MV-4-11 (cell line): ENCODE measurements at places on chromosomes 12 and 14.

DNA sequence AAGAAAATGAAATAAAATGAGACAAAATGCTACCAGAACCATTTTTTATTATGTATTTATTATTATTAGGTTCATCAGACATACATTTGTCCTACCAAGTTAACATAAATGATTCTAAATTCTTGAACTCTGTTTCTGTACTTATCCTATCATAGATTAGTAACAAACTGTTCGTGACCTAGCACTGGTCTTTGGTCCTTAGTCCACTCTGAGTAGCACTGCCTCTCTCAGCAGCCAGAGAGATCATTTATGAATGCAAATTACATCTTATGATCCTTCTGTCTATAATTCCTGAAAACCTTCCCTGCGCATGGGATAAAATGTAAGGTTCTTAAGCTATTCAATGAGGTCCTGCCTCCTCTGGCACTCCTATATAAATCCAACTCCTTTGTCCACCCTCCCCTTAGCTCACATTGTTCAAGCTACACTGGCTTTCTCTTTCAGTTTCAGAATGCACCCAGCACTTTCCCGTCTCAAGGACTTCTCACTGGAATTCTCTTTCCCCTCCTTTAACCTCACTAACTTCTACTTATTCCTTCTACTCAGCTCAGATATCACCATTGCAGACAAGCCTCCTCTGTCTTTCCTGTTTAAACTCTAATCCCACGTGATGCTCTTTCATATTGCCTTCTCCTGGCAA, 17.1 kb downstream of the PDZRN4 start:
- DNase-seq: no peak

DNA sequence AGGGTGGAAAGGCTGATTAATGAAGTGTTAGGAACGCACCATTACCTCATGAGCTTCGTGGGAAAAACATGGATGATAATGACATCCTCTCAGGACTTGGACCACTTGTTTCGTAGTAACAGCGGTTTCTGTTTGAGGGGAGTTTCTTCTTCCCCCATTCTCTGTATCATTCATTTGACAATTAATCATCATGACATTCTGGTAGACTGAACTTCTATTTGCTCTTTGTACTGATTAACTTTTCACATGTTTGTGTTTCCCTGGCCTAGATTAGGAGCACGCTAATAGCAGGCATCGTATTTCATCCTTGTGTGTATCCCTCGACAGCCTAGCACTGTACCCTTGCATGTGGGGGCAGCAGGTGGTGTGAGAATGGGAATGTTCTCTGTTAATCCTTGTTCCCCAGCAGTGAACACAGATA, 8.0 kb downstream of the LRRC74A start:
- no peak for DNase-seq

- DNase-seq: no peak
These were observed 990 bp downstream of the FERMT2 start for GRCh38 chr14:52949711-52950409.

- DNase-seq: no peak
These were observed 546.6 kb upstream of the TBX3 start for GRCh38 chr12:115230606-115231005.

DNA sequence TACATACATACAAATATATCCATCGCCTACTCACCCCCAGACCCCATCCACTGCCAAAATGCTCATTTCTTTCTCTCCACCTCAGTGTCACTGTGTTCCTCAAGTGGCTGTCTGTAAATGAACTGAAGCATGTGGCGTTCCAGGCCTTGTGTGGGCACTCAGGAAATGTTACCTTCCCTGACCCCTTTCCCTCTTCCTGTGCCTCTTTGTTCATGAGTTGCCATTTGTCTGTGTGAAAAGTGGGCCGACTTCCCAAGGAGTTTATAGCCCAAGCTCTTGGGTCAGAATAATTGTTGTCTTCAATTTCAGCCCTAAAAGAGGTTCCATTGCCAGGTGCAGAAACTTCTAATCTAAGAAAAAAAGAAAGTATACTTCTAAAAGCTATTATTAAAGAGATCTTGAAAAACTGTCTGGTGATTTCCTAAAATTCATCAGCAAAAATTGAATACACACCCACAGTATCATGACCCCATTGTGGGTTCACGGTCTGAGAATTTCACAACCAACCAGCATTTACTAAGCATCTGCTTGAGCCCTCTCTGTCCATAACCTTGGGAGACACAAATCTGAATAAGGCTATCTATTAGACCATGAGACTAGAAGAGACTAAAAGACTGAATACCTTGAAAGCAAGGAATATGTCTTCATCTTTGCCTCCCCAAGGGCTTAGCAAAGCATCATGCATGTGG, 201.4 kb upstream of the EEA1 start:
- DNase-seq: peak; percentile 64

DNA sequence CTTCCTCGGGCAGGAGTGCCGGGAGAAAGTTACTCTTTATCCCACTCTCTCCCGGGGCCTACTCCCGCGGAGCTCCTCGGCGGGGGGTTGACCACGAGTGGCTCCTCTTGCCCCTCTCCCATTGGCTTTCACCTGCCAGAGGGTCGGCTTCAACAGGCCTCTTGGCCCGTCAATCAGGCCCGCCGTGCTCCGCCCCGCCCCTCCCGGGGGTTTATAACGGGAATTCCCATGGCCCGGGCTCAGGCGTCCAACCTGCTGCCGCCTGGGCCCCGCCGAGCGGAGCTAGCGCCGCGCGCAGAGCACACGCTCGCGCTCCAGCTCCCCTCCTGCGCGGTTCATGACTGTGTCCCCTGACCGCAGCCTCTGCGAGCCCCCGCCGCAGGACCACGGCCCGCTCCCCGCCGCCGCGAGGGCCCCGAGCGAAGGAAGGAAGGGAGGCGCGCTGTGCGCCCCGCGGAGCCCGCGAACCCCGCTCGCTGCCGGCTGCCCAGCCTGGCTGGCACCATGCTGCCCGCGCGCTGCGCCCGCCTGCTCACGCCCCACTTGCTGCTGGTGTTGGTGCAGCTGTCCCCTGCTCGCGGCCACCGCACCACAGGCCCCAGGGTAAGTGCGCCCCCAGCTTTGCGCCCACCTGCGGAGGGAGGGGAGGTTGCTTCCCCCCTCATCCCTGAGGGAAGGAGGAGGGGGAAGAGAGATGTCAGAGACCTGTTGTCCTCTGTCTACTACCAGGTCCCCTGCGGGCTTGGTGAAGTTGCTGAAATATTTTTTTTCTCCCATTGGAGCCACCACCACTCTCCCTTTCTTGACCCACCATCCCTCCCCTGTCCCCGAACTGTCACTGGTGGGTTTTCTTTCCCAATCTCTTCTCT, at the start of gene SMOC1:
SMOC1 (plus strand) TSS at position 242 of the 869 bp plus-strand sequence; CDS start at position 505, 263 bp downstream.
- no peak for DNase-seq

GRCh38 chr12:10736463-10736862, 13.3 kb upstream of the YBX3 start:
- DNase-seq: no peak

- peak; percentile 13 for DNase-seq
These were observed 109.6 kb downstream of the SLC38A6 start for GRCh38 chr14:61090432-61091216.

DNA sequence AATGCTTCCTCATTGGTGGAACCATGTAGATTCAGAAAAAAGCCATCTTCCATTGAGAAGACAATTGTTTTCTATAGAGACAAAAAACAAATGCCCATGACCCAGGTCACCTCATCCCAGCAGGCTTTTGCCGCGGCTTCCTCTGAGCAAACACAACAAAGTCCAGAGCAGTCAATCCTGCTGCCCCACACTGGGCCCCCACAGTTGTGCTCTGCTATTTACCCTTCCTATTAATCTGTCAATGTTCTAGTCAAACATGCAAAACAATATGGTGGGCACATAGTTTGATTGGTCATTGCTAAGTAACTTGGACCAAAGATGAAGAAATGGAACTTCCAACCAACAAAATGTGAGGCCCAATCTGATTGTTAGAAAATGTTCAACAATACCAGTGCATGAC, 20.7 kb downstream of the C12orf42 start:
- no peak for DNase-seq

DNA sequence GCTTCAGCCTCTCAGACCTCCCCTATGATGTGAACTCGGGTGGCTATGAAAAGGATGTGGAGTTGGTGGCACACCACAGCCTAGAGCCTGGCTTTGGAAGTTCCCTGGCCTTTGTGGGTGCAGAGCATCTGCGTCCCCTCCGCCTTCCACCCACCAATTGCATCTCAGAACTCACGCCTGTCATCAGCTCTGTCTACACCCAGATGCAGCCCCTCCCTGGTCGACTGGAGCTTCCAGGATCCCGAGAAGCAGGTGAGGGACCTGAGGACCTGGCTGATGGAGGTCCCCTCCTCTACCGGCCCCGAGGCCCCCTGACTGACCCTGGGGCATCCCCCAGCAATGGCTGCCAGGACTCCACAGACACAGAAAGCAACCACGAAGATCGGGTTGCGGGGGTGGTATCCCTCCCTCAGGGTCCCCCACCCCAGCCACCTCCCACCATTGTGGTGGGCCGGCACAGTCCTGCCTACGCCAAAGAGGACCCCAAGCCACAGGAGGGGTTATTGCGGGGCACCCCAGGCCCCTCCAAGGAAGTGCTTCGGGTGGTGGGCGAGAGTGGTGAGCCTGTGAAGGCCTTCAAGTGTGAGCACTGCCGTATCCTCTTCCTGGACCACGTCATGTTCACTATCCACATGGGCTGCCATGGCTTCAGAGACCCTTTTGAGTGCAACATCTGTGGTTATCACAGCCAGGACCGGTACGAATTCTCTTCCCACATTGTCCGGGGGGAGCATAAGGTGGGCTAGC, 7.0 kb upstream of the RPS26 start:
- no peak for DNase-seq

DNA sequence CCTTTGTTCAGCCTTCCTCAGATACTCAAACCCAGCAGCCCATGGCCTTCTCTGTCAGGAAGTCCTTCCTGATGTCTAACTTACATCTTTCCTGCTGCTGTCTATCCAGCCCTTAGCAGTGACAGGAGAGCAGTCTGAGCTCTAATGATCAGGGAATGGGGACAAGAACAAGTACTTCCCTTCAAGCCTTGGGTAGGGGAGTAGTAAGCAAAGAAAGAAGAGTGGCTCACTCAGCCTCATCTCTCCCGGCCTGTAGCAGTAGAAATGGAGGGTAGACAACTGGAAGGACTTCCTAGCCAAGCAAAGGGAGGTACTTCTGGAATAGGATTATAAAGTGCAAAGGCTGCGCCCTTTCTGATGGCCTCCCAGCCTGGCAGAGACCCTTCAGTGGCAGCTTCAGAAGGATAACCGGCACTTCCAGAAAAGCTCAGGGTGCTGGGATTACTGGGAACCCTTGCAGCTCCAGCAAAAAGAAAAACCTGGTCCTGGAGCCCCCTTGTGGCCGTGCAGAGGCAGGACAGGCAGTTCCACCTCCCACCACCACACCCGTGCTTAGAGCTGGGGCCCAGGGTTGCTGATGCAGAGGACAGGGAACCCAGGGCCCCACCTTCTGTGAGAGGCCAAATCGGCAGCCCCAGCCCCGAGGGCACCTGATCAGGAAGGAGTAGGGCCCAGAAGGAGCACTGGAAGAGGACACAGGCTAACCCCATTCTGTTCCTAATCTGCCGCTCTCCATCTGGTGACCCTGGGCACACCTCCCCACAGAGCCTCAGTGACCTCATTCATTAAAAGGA, 12.4 kb upstream of the SMUG1 start:
- DNase-seq: peak; percentile 42

DNA sequence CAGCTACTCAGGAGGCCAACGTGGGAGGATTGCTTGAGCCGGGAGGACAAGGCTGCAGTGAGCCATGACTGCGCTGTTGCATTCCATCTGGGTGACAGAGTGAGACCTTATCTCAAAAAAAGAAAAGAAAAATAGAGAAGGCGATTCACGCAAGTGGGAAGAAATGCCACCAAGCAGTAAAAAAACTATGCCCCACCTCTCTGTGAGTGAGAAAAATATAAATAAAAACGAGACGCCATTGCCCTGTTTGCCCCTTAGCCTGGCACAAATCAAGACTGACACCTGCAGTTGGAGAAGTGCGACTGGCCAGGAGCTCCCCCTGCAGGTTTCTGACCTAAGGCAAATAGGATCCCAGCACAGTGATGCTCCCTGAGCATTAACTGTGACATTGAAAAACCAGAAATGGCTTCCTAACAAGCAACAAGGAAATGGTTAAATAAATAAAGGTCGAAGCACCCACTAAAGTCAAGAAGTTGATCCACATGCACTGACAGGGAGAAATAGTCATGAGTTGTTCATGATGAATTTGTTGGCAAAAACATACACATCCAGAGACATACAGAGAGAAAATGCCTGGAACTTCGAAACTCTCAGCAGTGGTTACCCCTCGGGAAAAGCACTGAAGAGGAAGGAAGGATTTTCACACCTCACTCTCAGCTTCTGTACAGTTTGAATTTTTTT, 21.1 kb downstream of the GSC start:
- no peak for DNase-seq

DNA sequence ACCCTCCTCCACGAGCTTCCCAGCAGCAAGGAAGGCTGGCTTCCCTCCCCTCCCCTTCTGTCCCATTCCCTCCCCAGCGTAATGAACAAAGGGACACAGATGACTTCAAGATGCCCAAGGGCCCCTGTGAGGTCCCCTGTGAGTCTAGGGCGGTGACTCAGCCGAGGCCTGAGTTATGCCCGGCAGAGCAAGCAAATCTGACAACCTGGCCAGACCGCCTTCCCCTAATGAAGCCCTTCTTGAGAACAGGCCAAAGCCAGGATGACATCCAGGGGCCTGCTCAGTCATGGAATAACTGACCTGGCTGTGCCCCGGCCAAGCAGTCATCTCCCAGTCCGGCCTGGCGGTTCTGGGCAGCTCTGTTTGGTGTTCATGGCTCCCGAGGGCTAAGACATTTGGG, 89.2 kb downstream of the DICER1 start:
- DNase-seq: no peak

- DNase-seq: no peak
These were observed 76.1 kb upstream of the DYRK2 start for GRCh38 chr12:67572492-67572891.

DNA sequence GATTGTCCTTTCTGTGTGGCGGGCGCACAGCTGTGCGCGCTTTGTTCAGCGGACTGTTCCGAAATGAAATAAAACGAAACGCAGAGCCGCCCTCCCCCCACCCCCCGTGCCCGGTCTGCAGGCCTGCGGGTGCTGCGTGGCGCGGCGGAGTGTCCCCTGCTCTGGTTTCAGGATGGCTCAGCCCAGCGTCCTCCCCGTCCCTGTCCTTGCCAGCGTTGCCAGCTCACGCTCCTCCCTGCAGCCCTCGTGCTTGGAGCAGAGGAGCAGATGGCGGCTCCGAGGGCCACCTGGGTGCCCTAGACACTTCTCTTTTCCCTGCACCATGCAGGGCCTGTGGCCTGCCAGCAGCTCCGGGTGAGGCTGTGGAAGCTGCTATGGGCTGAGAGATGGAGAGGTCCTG, 17.5 kb upstream of the BEGAIN start:
- no peak for DNase-seq

DNA sequence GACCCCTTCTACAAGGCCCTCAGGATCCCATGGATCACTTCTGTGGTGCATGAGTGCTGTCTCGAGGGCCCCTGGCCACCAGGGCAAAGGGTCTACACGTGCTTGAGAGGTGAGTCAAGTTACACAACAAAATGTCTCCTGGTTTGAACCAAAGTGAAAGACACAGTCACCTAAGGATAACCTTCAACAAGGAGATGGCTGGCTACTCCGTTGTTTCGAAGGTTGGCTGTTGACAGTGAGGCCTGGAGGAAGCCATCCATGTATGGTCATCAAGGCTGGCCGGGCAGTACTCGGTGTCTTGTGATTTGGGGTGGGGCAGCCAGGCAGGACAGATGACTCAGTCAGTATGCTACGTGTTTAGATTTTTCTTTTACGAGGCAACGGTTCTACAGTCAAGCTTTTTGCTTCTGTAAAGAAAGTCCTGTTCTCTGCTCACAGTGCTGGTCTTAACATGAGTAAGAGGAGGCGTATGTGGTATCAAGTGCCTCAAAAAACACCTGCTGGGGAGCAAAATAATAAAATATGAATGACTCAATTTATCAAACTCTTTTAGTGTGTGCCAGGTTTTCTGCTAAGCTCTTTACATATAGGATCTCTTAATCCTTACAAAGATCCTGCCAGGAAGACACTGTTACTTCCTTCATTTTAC, 18.0 kb upstream of the NT5DC3 start:
- DNase-seq: no peak
